ENCODE measurements at places on chromosomes 4 and X.

DNA sequence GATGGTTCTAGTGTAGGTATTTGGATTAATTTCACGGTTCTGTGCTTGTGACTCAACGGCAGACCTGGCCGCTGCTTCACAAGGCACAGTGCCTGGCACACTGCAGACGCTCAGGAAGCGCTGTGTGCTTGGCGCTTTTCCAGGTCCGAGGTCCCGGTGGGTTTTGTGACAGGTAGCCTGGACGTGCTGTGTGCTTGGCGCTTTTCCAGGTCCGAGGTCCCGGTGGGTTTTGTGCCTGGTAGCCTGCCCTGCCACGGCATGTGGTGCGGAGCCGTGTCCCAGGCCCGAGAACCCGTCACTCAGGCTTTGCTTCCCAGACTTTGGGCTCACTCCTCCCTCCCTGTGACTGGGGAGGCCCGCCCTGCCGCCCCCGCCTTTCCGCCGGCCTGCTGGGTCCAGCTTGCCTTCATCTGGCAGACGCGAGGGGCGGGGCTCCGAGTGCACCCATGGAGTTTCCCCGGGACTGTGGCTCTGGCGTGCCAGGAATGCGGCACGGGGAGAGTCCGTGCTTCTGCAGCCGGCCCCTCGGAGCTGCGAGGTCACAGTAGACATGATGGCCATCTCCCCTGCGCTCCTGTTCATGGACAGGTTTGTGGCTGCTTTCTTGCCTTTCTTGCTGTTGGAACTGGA, 44.2 kb downstream of the TBC1D14 start:
- peak; percentile 43 for ATAC-seq

DNA sequence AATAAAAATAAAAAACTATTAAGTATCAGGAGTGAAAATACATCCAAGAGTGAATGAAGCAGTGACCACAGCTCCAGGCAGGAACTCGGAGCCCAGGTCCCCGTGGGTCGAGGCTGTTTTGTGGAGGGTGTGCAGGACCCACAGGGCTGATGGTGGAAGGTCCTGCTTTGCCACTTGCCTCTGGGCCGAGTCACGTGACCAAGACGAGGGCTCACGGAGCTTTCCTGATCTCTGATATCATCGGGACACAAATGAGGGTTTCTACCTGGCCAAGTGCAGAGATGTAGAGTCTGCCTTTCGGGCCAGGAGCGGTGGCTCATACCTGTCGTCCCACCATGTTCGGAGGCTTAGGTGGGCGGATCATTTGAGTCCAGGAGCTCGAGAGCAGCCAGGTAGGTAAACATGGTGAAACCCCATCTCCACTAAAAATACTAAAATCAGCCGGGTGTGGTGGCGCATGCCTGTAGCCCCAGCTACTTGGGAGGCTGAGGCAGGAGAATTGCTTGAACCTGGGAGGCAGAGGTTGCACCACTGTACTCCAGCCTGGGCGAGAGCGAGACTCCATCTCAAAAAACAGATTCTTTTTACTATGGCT, 7.2 kb downstream of the SLC25A6 start:
- ATAC-seq: no peak

GRCh38 chr4:3411676-3412075, 30.1 kb upstream of the HGFAC start:
- ATAC-seq: no peak

DNA sequence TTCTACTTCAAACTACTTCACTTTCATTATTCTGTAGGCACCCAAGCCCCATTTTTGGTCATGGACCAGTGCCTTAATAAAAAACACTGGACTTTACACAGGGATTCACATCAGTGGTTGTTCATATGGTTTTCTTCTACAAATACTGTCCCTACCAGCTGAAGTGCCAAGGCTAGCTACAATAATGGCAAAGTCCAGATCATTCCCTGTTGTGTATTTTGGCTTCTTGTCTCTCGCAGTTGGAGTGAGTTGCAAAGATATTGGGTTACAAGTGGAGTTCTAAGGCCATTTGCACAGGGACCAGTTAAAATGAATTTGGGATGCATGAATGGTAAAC, 16.7 kb upstream of the ANKRD17 start:
- no peak for ATAC-seq

Measured in motor neuron (in vitro differentiated cells).